ENCODE measurements at places on chromosomes 11 and 22.

GRCh38 chr11:33040033-33040861 is 875 bp downstream of the TCP11L1 start:
- DNase-seq: peak; percentile 16

GRCh38 chr11:126461096-126461440 is 105.6 kb downstream of the ST3GAL4 start:
- DNase-seq: no peak

GRCh38 chr11:2390091-2390724 is 10.3 kb upstream of the TSSC4 start:
- DNase-seq: no peak

- no peak for DNase-seq
These were observed 20.6 kb downstream of the TRPC6 start for GRCh38 chr11:101563166-101563565.

DNA sequence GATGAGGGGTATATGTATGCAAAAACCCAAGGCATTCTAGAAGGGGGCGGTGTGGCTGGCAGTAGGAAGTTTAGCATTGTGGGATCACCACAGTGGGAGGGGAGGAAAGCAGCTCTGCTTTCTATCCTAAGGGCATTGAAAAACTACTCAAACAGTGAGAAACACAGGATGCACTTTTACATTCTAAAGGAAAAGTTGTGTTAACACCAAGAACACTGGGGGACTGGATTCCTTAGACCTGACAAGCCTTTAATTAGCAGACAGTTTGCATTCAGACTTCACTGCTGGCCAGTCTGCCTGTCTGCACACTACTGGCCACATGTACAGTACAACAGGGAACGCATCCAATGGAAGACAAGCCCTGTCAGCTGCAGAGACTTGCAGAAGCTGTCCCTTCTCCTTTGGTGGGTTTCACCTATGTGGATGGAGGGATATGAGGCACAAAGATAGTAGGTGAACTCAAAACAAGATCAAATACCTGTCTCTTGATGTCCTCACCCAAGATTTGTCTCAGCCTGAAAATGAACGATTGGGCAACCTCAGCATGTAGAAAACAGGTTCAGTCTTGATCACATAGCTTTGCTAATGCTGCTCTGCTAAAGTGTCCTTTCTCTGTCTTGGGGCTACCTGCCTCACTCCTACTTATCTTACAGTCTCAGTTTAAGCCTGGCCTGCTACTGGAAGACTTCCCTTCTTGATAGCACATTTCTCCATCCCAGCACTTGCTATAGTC is 64.8 kb downstream of the TENM4 start:
- no peak for DNase-seq

GRCh38 chr11:12430954-12431595 is 53.7 kb downstream of the PARVA start:
- DNase-seq: no peak

GRCh38 chr11:132033051-132033450 is 662.6 kb downstream of the NTM start:
- no peak for DNase-seq

GRCh38 chr11:126992065-126992803 is 8.3 kb downstream of the KIRREL3 start:
- DNase-seq: no peak

- DNase-seq: no peak
These were observed 640.2 kb upstream of the KIRREL3 start for GRCh38 chr11:127640561-127641451.

DNA sequence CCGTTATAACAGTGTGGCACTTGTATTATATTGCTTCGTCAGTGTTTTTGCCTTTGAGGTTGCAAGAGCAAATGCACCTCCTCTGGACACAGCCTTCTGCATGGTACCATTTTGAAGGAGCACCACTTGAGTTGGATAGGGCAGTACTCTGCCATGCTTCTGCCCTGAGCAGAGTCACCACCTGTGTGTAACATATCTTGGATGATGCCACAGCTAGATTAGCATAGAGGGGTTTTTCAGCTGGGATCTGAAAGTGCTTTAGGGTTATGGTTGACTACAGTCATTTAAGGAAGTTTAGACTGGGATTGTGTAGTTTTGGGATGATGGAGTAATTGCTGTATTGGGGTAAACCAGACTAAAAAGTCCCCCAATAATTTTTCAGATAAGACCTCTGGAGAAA is 78.8 kb downstream of the PPP6R3 start:
- no peak for DNase-seq

DNA sequence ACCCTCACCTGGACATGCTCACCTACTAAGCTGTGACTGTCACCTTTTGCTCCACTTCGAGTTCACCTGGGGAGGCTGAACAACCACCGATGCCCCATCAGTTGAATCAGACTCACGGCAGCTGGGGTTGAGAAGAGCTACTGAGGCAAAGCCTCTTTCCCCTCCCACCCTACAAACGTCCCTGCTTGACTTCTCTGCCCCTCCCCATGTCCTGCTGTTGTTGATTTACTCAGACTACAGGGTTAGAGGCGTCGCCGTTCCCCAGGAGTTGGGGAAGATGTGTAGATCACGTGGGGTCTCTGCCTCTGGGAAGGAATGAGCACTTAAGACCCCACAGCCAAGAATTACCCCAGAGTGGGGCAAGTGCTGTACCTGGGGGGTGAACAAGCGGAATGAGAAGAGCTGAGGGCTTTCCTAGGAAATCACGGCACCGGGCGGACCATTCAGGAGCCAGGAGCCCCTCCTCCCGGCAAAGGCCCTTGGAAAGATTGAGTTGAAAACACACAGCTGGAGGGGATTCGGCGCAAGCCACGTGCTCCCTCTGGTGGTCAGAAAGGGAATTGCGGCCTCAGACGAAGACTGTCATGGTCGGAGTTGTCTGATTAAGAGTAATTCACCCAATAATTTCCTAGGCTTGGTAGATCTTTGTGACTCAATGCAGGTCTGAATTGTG is 7.0 kb downstream of the FXYD2 start:
- DNase-seq: peak; percentile 48

DNA sequence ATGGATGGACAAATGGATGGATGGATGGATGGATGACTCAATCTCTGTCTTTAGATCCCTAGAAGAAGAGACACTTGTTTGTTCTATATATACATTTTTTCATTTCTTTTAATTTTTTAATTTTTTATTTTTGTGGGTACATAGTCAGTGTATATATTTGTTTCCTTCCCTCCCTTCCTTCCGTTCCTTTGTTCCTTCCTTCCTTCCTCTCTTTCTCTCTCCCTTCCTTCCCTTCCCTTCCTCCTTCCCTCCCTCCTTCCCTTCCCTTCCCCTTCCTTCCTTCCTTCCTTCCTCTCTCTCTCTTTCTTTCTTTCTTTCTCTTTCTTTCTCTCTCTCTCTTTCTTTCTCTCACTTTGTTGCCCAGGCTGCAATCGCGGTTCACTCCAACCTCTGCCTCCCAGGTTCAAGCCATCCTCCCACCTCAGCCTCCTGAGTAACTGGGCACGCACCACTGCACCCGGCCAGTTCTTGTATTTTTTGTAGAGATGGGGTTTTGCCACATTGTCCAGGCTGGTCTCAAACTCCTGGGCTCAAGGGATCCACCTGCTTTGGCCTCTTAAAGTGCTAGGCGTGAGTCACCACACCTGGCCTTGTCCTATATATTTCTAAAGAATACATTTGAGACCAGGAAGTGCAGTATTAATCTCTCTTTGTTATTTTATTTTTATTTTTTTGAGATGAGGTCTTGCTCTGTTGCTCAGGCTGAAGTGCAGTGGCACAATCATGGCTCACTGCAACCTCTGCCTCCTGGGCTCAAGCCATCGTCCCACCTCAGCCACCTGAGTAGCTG is 42.5 kb upstream of the AQP11 start:
- DNase-seq: no peak

GRCh38 chr22:28282405-28283067 is 363.5 kb upstream of the PITPNB start:
- DNase-seq: no peak

- DNase-seq: no peak
These were observed 1.3 kb upstream of the KDM2A start for GRCh38 chr11:67117672-67118180.

DNA sequence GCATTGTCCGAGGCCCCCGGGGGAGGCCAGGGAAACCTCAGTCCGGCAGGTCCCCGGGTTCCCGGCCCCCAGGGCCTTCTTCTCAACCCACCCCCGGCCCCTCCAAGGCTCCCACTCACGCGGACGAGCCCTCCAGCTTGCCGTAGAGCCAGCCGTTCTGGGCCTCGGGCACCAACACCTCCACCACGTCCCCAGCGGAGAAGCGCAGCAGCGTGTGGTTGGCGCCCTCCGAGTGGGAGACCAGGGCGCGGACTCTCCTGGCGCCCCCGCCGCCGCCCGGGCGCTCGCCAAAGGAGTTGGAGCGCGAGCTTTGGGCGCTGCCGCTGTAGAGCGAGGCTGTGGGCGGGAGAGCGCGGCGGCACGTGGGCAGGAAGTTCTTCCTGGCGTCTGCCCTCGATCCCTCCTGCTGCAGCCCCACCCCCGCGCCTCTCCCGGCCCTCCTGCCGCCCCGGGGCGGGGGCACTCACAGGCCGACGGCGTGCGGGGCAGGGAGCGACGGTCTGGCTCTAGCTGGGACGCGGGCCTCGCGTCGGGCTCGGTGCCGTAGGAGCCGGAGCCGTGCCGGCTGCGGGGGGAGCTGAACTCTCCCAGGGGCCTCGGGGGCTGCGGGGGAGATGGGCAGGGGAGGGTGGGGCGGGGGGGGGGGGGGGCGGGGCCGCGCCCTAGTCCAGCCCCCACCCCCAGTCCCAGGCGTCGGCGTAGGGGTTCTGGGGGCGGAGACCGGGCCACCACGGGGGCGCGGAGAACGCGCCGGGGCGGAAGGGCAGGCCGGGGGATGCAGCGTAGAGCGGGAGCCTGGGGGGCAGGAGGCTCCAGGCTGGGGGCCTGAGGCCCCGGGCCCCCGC is 4.9 kb upstream of the SLC16A8 start:
- DNase-seq: no peak

DNA sequence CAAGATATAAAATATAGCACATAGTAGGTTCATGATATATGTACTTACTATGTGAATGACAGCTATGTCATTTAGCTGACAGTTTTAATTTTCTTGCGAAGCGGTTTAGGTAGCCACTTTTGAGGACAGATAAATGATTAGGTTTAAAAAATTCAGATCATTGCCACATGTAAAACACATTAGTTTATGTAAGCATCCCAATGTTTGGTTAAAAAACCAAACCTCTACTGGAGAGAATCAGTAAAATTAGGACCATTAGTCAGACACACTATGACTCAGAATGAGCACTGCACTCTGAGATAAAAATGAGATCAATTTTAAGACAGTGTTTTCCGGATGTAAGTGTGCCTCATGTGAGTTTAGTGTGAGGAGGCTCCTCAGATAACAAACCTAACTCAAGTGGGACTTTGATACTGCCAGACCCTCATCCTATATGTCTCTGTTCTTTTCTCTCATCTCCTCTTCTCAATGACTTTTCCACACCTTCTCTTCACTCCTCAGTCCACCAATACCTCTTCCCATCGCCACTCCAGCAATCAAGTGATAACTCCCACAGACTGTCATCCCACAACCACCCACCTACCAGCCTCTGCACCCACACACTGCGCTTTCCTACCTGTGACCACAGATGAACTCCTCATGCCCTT is 6.8 kb upstream of the OR2AT4 start:
- DNase-seq: no peak

DNA sequence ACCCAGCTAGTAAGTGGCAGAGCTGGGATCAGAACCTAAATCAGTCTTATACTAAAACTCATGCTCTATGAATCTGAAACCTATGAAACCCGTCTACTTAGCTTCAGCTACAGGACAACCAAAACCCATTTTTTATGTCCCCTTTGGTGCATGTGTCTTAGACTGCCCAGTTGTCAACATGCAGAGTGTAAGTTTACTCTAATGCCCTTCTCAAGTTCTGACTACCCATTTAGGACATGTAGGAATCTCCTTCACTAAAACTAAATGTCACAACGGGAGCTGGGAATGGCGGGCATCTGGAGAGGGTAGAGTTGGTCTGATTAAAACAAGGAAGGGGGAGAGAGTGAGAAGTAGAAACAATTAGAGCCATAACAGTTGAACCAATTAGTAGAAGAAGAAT is 167.9 kb upstream of the UBASH3B start:
- DNase-seq: no peak

GRCh38 chr11:86128914-86129313 is 60.0 kb upstream of the PICALM start:
- no peak for DNase-seq

DNA sequence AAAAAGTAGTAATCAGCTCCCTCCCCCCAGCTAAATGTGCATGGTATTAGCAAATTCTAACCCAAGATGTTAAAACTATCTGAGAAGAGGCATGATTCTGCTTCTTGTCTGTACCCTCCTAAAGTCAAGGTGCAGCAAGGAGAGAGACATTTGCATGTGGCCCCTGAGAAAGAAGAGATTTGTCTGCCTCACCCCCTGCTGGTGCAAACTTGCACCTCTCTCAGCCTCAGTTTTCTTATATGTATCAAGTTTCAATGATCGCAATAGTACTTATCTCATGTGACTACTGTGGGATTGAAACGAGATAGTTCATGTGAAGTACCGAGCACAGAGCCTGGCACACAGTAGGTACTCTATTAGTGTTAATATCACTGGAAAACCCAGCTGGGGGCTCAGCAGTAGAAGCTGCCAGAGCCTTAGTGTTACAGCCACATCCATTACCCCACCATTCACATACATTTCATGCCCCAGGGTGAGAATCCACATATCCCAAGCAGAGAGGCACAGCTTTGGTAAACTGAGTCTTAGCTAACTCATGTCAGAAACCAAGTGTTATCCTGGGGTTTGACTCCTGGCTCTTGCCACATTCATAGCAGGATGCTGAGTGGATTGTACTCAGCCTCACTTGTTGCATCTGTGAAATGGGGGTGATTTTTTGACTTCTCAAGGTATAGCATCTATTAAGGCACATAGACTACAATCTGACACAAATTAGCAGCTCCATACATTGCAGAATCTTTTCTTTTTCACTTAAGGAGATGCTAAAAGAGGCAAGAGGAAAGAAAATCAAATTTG is 24.9 kb downstream of the CD44 start:
- no peak for DNase-seq

GRCh38 chr11:126817523-126818450 is 182.8 kb downstream of the KIRREL3 start:
- DNase-seq: no peak

- no peak for DNase-seq
These were observed 1225.9 kb upstream of the CNTN5 start for GRCh38 chr11:97794876-97795275.

- no peak for DNase-seq
These were observed 8.4 kb upstream of the RASSF10 start for GRCh38 chr11:13000721-13001120.

- DNase-seq: no peak
These were observed 521 bp upstream of the PTS start for GRCh38 chr11:112225753-112226061.

GRCh38 chr11:17770917-17771316 is 36.3 kb downstream of the KCNC1 start:
- DNase-seq: no peak

- DNase-seq: no peak
These were observed 76.1 kb downstream of the CABIN1 start for GRCh38 chr22:24087071-24087795.

All from NCI-H446 treated with DMSO at 0.1 percent for 48 hours (cell line).